ENCODE measurements at places on chromosomes 7 and 10.

DNA sequence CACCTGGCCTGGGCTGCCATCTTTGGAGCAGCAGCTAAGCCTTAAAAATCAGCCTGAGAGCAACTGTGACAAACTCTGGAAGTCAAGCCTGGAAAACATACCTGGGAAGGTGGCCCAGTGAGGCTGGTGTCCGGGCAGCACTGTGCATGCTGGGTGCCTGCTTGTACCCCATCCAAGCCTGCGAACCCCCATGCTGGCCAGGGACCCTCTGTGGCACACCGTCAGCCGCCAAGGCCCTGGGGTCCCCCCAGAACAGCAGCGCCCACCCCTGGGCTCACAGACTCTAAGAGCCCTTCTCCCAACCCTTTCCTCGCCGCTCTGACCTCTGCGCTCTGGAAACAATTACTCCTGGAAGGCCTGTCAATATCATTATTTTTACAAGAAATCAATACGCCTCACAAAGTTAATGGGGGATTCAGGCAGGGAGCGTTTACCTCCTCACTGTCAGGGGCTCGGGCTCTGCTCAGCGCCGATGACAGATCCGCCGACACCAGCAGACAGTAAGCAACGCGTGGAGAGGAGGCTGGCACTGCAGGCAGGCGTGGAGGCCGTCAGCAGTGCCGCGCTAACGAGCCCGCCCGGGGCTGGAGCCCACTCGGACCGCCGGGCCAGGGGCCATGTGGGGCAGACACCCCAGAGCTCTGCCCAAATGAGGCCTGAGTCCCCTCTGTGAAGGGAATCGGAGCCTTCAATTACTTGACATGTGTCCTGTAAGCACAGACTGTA lies 54.4 kb downstream of the EBF3 start:
- DNase-seq: no peak

DNA sequence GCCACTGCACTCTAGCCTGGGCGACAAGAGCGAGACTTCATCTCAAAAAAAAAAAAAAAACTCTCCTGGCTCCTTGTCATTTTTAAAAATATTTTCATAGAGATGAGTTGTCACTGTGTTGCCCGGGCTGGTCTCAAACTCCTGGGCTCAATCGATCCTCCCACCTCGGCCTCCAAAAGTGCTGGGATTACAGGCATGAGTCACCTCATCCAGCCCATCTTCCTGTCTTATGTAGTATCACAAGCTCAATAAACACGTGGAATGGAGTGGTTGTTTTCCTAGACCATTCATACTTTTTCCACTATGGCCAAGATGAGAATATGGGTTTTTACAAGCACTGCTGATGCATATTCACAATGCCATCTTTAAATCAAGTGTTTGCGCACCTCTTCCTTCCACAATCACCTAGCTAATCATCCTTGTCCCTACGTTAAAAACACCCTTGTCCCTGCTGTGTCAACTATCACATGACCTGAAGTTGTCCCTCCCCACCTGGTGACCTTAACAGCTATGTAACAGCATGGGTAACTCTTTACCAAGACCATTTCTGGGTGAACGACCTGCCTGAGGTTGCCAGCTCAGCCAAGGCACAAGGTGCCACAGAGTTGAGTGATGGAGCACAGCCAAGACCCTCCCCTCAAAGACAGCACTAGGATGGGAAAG lies 21.3 kb downstream of the DLG5 start:
- no peak for DNase-seq

DNA sequence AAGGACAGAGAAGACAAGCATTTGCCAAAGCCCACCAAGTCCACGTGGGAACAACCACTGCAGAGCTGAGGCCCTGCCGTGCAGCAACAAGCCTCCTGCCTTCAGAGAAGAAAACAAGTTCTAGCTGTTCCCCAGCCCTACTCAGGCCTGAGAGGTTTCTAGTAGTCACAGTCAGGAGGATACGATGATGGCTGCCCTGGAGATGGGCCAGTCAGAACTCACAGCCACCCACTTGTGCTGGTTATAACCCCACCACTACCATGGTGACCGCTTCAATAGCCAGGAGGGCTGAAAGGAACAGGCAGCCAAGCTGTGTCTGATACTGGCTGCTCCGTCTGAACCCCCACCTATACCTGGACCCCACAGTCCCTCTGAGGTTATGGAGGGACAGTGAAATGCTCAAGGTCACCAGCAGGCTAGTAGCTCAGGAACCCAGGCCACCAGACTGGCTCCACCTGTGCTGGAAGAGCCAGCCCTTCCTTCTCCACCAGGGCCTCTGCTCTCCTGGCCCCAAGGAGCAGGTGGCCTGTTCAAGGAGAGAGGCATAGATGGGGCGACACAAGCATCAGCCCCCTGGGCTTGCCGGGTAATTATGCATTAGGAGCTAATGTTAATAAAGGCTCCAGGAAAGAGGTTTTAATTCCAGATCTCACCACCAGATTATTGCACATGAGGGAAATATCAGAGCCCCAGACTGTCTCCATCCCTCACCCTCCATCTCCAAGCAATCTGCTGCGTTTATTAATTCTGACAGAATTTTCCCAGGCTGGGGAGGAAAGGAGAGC lies 125.8 kb upstream of the PCBD1 start:
- no peak for DNase-seq

DNA sequence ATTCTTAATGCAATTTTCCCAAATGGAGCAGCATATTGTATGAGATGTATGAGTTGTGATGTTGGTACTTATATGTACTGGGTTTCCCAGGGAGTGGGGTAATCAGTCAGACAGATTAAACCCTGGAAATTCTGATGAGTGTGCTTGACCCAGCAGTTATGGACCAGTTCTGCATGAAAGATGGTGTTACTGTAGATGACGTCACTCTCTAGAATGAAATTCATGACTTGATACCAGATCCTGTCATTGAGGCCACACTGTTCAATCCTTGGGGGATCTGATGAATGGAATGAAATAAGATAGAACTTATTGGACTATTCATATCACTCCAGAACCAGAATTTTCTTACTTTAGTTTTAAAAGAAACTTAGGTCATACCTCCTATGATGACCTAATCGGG lies 534.3 kb downstream of the PLXDC2 start:
- DNase-seq: no peak

DNA sequence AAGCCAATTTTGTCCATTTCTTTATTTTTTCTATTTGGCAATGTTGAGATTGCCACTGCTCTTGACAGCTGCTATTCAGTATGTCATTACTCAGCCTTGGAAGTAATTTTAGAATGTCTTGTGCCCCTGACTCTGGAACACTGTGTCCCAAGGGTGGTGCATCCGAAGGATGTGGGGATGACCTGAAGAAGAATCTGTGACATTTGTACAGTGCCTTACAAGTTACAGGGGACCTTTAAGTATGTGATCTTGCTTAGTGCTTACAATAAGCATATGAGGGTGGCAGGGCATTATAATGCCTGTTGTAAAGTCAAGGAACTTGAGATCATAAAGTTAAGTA lies 239.5 kb downstream of the REEP3 start:
- no peak for DNase-seq

GRCh38 chr10:19935176-19935575 lies 118.9 kb downstream of the PLXDC2 start:
- DNase-seq: no peak

DNA sequence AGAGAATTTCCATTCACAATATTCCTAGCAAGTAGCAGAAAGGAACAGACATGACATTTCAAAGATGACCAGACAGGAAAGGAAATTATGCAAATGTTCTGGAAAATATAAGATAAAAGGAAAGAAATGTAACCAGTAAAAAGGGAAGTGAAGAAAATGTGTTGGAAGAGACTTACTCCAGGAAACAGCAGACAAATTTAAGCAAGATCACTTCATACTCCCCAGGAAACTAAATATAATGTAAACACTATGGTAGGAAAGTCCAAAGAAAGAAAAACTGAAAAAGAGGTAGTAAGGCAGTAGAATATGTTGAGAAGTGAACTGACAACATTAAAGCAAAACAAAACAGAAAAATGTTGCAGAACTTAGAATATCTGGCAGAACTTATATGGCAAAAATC lies 6.4 kb upstream of the ST8SIA6 start:
- no peak for DNase-seq

GRCh38 chr7:150946421-150947240 lies 31.5 kb downstream of the KCNH2 start:
- no peak for DNase-seq

DNA sequence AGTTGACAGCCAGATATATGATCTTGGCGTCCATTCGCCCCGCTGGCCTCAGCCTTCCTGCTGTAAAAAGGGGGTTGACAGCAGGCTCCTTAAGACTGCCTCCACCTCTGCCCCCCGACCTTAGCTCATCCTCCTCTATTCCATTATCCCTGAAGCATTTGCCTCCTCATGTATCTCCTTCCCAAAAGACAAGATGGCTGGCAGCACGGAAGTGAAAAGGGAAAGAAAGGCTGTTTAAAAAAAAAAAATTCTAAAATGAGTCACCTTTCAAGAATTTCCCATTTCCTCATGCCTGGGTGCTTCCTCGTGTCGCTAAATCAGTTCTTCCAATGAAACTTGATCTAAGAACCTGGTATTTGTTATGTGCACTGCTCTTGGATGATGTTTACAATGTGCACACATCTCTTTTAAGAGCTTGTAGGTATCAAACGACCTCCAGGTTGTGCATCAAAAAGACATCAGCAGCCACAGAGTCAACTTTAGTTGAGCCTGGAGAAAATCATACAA lies 1.7 kb downstream of the SCRN1 start:
- DNase-seq: no peak

GRCh38 chr10:30822693-30823465 lies 193.3 kb upstream of the LYZL2 start:
- DNase-seq: no peak

DNA sequence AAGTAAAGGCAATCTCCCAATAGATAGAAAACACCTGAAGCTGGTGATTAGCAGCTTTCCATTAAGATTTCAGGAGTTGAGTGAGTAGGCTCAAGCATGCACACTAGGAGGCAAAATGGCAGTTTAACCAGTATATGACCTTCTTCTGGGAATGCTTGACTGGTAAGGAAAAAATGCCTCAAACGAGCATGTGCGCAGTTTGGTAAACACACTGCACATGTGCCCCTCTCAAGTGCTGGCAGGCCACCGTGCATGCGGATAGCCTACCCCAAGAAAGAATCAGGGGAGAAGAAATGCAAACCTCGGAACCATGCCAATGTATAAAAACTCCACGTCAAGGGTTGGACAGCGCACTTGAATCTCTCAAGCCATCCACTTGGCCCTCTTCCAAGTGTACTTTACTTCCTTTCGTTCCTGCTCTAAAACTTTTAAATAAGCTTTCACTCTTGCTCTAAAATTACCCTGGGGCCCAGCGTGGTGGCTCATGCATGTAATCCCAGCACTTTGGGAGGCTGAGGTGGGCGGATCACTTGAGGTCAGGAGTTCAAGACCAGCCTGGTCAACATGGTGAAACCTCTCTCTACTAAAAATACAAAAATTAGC lies 98.8 kb upstream of the CDK1 start:
- DNase-seq: no peak

GRCh38 chr10:101446071-101446470 lies 92.1 kb downstream of the BTRC start:
- DNase-seq: no peak

DNA sequence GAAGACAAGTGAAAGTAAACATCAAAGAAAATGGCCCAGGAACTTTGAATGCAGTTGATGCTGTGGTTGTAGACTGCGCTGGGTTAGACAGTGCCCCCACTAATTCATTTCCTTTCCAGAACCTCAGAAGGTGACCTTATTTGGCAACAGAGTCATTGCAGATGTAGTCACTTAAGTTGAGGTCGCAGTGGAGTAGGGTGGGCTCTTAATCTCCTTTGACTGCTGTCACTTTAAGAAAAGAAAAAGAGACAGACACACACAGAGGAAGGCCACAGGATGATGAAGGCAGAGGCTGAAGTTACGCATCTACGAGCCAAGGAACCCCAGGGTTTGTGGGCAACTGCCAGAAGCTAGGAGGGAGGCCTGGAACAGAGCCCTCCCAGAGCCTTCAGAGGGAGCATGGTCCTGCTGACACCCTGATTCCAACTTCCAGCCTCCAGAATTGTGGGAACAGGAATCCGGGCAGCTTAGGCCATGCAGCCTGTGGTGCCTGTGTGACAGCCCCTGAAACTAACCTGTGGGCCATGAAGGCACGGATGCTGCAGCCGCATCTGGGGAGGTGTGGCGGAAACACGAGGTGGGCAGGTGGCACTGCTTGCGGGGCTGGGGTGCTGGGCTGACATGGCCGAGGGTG lies 107.6 kb downstream of the PRKAG2 start:
- no peak for DNase-seq

GRCh38 chr10:80741278-80741677 lies 203.6 kb downstream of the SH2D4B start:
- DNase-seq: no peak

GRCh38 chr10:4101918-4102654 lies 317.1 kb upstream of the KLF6 start:
- DNase-seq: no peak

DNA sequence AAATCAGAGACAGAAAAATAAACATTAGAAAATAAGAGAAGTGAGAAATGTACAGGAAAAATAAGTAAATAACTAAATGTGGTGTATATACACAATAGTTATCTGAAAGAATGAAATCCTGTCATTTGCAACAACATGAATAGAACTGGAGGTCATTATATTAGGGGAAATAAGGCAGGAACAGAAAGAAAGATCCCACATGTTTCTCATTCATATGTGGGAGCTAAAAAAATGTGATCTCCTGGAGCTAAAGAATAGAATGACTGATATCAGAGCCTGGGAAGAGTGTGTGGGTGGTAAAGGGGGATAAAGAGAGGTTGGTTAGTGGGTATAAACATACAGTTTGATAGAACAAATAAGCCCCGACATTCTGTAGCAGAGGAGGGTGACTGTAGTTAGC lies 27.3 kb downstream of the PLXDC2 start:
- DNase-seq: no peak

DNA sequence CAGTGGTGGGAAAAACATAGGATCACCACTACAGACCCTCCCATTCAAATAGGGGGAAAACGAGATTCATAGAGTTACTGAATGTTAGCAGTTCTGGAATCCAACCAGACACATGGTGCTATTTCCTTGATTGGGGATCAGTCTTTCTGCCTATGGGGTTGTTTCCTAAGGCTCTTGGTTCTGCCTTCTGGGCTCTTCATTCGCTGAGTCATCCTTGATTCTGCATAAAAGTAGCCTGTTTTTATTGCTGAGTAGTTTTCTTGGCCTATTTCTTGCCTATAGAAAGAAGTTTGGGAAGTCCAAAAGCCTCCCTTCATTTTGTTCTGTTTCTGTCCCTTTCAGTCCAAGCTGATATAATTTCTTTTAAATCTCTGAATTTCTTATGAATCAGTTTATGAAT lies 99.3 kb upstream of the OIT3 start:
- no peak for DNase-seq

All from midbrain (tissue), 1 donor.